ENCODE measurements at places on chromosomes 16 and 17. TPM values are rescaled to one million over a fixed set of nuclear protein-coding genes. Genes with fewer than 3 reads are reported as not detected.

GRCh38 chr17:62898239-62898864 lies 67.7 kb upstream of the TANC2 start:
- no peak for DNase-seq
- no peak overlapping the region for H3K4me3 ChIP-seq
- H3K4me1 ChIP-seq: no peaks in the 10 kb centered on the region
- H3K27me3 ChIP-seq: no peaks in the 10 kb centered on the region

GRCh38 chr17:67051837-67052236 lies 7.5 kb downstream of the CACNG1 start:
- no peak overlapping the region for H3K4me3 ChIP-seq
- no peak overlapping the region for H3K27ac ChIP-seq
- no peaks in the 10 kb centered on the region for H3K27me3 ChIP-seq
- no peaks in the 10 kb centered on the region for H3K4me1 ChIP-seq
- DNase-seq: no peak

- H3K27me3 ChIP-seq: no peaks in the 10 kb centered on the region
- H3K4me1 ChIP-seq: no peaks in the 10 kb centered on the region
- H3K36me3 ChIP-seq: no peaks in the 10 kb centered on the region
- no peak overlapping the region for H3K27ac ChIP-seq
- no peak overlapping the region for H3K4me3 ChIP-seq
- DNase-seq: no peak
Measured at GRCh38 chr17:15323131-15323530, 18.3 kb downstream of the TEKT3 start.

GRCh38 chr16:54870151-54870550 lies 60.5 kb upstream of the IRX5 start:
- H3K4me3 ChIP-seq: no peak overlapping the region
- H3K27me3 ChIP-seq: no peaks in the 10 kb centered on the region
- no peak for DNase-seq
- no peaks in the 10 kb centered on the region for H3K36me3 ChIP-seq
- no peaks in the 10 kb centered on the region for H3K4me1 ChIP-seq

HOXB8 gene
- not detected for total RNA-seq

TLCD2 gene
- 0.19 TPM for total RNA-seq

DNA sequence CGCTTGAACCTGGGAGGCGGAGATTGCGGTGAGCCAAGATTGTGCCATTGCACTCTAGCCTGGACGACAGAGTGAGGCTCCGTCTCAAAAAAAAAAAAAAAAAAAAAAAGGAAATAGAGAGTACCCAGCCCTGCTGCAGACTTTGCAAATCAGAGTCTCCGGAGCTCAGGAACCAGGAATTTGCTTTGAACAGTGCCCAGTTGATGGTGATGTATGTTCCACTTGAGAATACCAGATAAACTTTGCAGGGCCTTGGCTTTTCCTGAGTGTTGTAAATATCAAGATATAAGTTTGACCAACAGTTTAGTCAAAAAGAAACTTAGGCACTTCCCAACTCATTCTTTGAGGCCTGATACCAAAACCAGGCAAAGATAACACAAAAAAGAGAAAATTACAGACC lies 30.6 kb upstream of the MAP3K14 start:
- H3K36me3 ChIP-seq: no peaks in the 10 kb centered on the region
- no peak overlapping the region for H3K27ac ChIP-seq
- no peak overlapping the region for H3K4me3 ChIP-seq
- DNase-seq: no peak

DNASE1L2 gene
- 0.36 TPM for total RNA-seq

NPIPB6 gene
- total RNA-seq: 2.4 TPM

DNA sequence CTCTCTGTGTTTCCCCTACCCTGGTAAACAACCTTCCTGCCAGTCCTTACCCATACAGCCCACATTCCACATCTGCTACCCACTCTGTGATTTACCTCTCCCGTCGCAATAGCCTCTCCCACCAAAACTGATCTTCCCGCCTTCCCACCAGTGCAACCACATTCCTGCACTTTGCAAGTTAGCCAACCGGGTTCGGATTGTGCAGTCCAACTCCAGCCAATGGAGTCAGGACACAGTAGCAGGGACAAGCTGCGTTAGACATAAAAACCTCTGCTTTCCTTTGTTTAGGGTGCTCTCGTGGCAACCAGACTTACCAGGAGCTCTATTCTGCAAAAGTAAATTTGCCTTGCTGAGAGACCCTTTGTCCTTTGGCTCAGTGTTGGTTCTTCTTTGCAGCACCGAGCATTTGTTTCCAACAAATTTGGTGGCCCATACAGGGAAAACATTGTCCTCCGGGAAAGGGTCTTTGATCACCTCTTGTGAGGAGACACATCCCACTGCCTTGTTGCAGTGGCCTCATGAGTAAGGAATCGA lies 1.4 kb downstream of the HPR start:
- H3K4me3 ChIP-seq: no peak overlapping the region
- H3K4me1 ChIP-seq: no peaks in the 10 kb centered on the region
- no peaks in the 10 kb centered on the region for H3K36me3 ChIP-seq
- no peaks in the 10 kb centered on the region for H3K27me3 ChIP-seq
- no peak overlapping the region for H3K27ac ChIP-seq

DNA sequence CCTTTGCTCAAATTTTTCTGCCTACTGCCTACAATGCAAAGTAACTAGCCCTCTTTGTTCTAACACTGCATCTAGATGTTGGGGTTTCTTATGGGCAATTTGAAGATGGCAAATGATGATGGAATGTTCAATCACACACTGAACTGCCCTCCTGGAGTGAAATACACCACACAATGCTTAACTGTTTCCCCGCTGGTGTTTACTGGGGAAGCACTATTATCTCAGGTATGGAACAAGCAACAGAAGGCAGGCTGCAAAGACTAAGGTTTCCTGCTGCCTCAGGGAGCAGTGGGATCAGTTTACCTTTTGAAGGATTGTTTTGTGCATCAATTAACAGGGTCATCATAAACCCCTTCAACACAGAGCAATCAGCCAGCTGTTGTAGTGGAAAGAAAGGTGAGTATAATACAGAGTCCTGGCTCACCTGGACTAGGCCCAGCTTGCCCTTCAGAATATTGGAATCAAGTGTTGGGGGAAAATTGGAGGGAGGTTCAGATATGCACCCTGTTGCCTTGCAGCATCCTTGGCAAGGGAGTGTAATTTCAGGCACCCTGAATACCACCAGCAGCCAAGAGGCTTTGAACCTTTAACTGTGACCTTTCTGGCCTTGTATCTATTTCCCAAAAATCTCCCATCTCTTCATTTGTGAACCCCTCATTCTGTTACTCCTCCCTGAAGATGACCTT lies 105.4 kb upstream of the CDH11 start:
- no peak for DNase-seq
- H3K4me1 ChIP-seq: no peaks in the 10 kb centered on the region
- H3K36me3 ChIP-seq: no peaks in the 10 kb centered on the region
- H3K4me3 ChIP-seq: no peak overlapping the region
- no peak overlapping the region for H3K27ac ChIP-seq

GRCh38 chr17:75778861-75779249 lies 5.8 kb upstream of the UNK start:
- H3K4me3 ChIP-seq: peak overlapping the region; percentile 79
- peaks cover 40% of the 10 kb centered on the region for H3K36me3 ChIP-seq
- peak; percentile 36 for DNase-seq

ITGAL gene
- total RNA-seq: 186 TPM

PRR11 gene
- total RNA-seq: 0.69 TPM

GRCh38 chr17:41659427-41660212 lies 29.1 kb upstream of the EIF1 start:
- DNase-seq: no peak
- no peaks in the 10 kb centered on the region for H3K27me3 ChIP-seq
- no peaks in the 10 kb centered on the region for H3K36me3 ChIP-seq
- H3K27ac ChIP-seq: no peak overlapping the region
- no peak overlapping the region for H3K4me3 ChIP-seq

- H3K27me3 ChIP-seq: no peaks in the 10 kb centered on the region
- no peaks in the 10 kb centered on the region for H3K4me1 ChIP-seq
- H3K4me3 ChIP-seq: no peak overlapping the region
- DNase-seq: no peak
Measured at GRCh38 chr17:4518901-4519300, 20.2 kb downstream of the SPNS2 start.

GAS2L2 gene
- 0.19 TPM for total RNA-seq

MYH2 gene
- total RNA-seq: not detected

NPIPB12 gene
- total RNA-seq: 83.2 TPM

TEX14 gene
- 0.66 TPM for total RNA-seq

DNA sequence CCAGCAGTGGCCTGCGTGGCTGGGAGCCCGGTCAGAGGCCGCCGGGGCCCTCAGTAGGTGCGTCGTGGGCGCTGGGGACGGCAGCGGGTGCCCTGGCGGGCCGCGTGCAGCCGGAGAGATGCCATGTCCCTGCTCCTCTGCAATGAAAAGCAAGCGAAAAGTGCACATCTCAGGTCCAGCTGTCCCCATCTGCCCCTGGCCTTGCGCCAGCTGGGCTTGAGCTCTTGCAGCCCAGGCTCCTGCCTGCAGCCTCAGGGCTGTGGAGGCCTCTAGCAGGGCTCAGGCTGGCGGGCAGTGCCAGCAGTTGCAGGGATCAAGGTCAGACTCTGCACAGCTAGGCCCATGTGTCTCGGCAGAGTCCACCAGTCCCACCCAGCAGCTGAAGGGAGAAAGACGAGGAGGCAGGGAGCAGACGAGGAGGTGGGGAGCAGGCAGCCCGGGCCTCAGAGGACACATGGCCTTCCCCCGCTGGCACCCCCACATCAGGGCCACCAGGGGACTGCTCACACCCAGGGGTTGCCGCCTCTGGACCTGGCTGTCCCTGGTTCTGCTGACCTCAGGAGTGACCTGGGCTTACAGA lies 11.2 kb downstream of the SLC16A3 start:
- no peak for DNase-seq
- peaks cover 81% of the 10 kb centered on the region for H3K4me1 ChIP-seq
- H3K36me3 ChIP-seq: peaks cover 38% of the 10 kb centered on the region
- no peak overlapping the region for H3K4me3 ChIP-seq

LGALS9B gene
- not detected for total RNA-seq

DNA sequence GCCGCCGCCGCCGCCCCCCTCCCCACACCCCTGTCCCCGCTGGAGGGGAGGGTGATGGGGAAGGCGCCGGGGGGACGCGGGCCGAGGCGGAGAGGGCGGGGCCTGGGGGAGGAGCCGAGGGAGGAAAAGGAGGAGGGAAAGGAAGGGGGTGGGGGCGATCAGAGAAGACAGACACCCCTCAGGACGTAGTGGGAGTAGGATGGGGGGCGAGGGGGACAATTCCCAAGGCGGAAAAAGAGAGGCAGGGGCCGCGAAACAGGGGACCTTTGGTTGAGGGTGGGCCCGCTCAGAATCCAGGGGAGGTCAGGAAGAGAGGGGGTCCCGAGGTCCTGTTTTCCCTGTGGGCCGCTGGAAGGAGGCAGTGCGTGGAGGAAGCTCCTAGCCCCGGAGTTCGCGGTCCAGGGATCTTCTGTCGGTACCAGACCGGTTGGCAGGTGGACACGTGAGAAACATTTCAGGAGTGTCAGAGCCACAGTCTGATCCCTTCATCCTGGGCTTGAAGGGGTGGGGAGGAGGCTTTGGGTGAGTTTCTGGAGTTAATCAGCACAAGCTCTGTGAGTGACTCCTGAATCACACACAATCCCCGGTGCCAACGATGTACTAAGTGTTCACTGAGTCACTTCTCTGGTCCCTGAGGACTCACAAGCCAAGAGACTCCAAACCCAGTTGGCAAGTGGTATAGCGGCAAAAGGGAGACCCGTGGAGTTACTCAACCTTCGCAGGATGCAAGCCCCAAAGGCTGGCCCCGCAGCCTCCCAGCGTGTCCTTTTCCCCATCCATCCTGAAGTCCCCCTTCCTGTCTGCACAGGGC lies at the start of gene XYLT1:
Gene XYLT1, minus strand, starts transcription at position 53 of the 811 bp plus-strand sequence. CDS start 164 bp downstream, outside the sequence.
- peak; percentile 65 for DNase-seq
- H3K27me3 ChIP-seq: no peaks in the 10 kb centered on the region
- H3K27ac ChIP-seq: no peak within 1 kb of the TSS
- no peaks in the 10 kb centered on the region for H3K36me3 ChIP-seq

DNA sequence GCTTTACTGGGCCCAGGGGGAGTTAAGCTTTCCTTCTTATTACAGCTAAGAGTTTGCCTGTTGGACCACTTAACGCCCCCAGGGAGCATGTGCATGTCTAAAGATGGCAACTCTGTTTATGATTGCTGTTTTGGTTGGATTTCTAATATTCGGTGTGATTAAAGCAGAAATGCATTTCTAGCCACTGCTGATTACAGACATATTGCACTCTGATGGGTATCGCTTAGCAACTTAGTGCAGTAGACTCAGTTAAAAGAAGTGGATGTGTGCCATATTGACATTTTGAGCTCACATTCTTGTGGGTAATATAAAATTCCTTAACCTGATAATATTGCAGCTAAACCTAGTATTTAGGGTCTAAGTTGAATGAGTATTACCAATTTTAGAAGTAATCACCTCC lies 4.2 kb downstream of the NF1 start:
- no peak for DNase-seq
- H3K4me1 ChIP-seq: peaks cover 18% of the 10 kb centered on the region
- H3K36me3 ChIP-seq: no peaks in the 10 kb centered on the region
- no peaks in the 10 kb centered on the region for H3K27me3 ChIP-seq
- H3K27ac ChIP-seq: no peak overlapping the region
- H3K4me3 ChIP-seq: no peak overlapping the region

DNA sequence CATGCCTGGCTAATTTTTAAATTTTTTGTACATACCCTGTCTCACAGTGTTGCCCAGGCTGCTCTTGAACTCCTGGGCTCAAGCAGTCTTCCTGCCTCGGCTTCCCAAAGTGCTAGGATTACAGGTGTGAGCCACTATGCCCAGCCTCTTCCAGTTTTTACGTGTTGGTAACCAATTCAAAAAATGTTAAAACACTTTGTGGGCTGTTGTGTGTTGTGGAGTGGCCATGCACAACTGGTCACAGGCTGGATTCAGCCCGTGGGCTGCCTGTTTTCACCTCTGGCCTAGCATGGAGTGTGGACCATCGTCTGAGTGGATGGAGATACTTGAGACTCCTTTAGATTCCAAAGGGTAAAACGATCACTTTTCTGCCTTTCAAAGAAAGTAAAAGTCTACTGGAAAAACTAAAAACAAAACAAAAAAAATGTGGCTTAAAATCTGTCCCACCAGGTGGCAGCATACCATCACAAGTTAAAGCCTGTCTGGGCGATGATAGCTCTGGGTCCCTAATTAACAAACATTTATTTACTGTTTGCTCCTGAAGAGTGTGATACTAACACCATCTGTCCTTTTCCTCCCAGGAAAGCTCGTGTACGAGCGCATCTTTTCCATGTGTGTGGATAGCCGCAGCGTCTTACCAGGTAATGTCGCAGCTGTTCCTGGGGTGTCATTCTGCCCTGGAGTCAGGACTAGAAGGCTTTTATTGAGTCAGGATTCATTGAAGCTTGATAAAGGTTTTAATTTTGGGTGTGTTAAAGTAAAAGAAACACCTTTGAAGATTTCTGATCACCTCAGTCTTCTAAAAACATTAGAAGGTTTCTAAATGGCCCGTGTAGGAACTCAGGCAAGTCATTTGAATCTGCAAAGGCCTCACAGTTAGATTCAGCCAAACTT lies 45.8 kb downstream of the VPS35L start:
- DNase-seq: peak; percentile 54
- H3K4me3 ChIP-seq: no peak overlapping the region
- H3K27me3 ChIP-seq: no peaks in the 10 kb centered on the region
- no peak overlapping the region for H3K27ac ChIP-seq

DNA sequence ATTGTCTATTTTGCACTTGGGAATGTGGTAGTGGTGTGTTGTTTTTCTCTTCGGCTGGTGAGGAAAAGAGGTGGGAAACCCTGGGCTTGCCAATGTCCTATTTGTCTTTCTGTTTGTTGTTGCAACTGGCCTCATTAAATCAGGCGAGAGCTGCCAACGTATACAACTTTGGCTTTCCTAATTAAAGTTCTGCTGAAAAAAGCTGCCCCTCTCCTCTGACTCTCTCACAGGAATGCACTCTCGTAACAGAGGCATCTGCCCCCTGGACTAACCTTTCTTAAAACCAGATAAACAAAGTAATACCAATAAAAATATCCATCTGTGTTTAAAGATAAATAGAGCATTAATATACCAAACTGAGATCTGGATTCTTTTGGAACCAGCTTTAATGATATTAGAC lies 7.8 kb downstream of the CDRT15 start:
- H3K27ac ChIP-seq: no peak overlapping the region
- H3K4me3 ChIP-seq: no peak overlapping the region
- H3K4me1 ChIP-seq: no peaks in the 10 kb centered on the region

Data from CD4-positive, alpha-beta T cell (primary cell).